ENCODE measurements at places on chromosomes 12 and 14.

- no peak for DNase-seq
These were observed 226.3 kb downstream of the MON2 start for GRCh38 chr12:62692884-62693283.

DNA sequence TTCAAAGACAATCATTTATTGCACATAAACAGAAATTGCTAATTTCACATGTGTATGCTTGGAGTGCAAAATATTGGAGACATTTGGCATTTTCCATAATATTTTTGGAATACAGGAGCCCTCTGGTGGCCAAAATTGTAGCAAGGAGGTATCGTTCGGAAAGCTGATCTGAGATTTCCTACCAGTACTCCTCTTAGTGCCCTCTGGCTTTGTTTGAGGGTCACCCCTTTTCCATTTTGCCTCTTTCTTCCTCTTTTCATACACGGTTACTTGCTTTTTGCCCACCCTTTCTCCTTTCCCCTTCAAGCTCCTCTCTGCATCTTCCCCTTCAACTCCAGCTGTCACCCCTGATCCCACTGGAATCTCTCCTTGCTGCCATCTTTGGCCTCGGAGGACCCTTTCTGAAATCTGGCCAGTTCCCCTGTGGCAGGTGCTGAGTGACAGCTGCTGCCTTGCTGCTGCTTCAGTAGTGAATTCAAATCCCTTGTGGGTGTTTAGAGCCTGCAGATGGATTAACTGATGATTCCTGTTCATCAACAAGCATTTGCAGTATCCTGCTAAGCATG lies 164.6 kb upstream of the PARP11 start:
- no peak for DNase-seq

DNA sequence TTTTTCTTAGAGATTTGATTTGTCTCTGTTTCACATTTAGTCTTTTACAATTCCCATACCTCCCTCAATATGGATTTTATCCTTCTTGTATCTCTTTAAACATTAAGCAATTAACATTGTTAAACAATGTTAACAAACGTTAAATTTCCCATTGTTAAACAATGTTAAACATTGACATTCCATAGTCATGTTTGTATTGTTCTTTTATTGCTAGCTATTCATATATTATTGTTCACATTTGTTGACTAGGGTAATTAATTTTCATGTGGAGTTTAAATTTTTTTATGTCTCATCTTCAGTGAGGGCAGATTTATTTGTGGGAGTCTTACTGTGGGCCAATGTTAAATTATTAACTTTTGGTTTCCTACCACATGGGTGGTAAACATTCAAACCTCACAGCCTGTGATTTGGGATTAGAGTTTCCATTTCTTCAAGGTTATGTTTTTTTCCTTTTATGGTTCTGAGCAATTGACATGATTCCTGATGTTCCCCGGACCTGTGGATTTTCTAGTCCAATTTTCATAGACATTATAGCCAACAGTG lies 294.3 kb downstream of the ALG10B start:
- no peak for DNase-seq

GRCh38 chr14:89347885-89348284 lies 69.1 kb downstream of the FOXN3 start:
- DNase-seq, result no peak

- DNase-seq, result no peak
These were observed 43.3 kb downstream of the EFCAB11 start for GRCh38 chr14:89911010-89911919.

DNA sequence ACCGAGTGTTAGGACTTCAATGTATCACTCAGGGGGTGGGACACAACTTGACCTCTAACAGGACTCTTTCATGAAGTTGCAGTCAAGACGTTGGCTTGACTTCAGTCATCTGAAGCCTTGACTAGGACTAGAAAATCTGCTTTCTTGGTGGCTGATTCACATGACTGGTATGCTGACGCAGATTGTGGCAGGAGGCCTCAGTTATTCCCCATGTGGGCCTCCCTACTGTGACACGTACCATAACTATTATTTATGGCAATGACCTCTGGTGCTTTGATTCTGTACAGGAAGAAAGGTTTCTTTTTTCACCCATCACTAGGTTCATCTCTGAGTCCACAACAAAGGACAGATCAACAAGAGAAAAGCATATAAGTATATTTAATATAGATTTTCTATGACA lies 270.4 kb downstream of the NEDD1 start:
- DNase-seq, result no peak

DNA sequence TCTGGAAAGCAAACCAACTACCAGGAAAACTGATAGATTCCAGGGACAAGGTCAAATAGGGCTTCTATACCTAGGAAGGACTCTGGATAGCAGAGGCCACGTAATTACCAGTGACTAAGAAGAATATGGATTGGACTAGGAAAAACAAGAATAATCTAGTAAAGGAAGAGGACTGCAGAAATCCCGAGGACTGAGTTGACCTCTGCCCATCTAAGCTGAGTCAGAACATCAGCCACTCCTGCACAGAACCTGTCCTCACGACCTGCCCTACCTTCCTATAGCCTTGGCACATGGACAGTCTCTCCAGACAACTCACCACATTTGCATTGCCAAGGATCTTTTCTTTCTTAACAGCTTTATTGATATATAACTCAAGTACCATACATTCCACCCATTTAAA lies 2.3 kb downstream of the OR6J1 start:
- DNase-seq, result no peak

GRCh38 chr12:31306866-31307265 lies 19.1 kb downstream of the SINHCAF start:
- DNase-seq, result no peak
